Peyer's patch (tissue), 4 donors: ENCODE measurements at places on chromosomes 3 and 15. TPM values are rescaled to one million over a fixed set of nuclear protein-coding genes. Genes with fewer than 3 reads are reported as not detected.

The DAZL gene
- total RNA-seq: not detected

The CADM2 gene
- 22.3 TPM for total RNA-seq

The C3orf85 gene
- 174 TPM for total RNA-seq

The ERICH6 gene
- not detected for total RNA-seq

DNA sequence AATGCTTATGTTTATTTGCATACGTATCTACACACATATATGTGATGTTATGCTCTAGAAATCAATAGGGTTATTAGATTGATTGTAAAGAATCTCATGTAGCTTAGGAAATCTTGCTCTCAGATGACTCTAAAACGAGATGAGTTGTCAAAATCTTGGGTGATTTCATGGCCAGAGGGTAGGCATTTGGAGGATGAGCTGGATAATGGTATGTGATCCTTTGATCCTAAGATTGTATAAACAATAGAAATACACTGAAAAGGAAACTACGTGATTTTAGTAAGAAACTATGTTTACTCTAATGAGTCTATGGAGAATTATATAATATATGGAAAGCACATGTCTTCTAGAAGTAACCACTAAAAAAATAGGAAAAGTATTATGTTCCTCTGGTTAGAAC is 676.6 kb downstream of the NSUN3 start:
- DNase-seq: no peak

The ANKUB1 gene
- not detected for total RNA-seq

- DNase-seq: no peak
These were observed 271.8 kb upstream of the TPM1 start for GRCh38 chr15:62770752-62771151.

DNA sequence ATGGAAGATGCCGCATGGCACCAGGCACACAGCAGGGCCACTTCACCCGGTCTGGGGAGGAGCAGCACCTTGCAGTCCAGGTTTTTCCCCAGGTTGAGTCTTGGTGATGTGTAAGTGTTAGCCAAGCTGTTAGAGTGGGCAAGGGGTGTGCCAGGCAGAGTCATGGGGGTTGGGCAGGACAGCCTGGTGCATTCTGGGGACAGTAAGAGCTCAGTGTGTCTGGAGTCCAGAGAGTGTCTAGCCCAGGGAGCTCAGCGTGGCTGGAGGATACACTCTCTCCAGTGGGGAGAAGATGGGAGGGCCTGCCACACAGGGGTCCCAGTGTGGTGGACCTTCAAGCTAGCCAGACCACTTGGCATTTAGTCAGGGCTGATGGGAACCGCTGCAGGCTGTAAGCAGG is 87.4 kb downstream of the AAGAB start:
- no peak for DNase-seq

- no peak for DNase-seq
These were observed 463.5 kb upstream of the TGFBR2 start for GRCh38 chr3:30142946-30143345.

The CDHR4 gene
- total RNA-seq: not detected

The AADACL2 gene
- 0.66 TPM for total RNA-seq

DNA sequence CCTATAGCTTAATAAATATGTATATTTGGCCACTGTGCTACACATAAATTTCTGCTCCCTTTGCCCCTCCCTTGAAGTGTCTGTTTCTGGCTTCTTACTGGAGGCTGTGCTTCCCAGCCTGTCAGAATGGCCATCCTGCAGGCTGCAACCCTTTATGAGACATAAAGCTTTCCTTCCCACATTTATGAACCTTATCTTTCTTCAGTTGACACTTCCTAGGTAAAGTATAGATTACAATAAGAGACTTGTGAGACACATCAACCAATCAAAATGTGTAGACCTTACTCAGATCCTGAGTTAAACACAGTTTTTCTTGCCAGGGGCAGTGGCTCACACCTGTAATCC is 29.5 kb downstream of the SCN11A start:
- no peak for DNase-seq

DNA sequence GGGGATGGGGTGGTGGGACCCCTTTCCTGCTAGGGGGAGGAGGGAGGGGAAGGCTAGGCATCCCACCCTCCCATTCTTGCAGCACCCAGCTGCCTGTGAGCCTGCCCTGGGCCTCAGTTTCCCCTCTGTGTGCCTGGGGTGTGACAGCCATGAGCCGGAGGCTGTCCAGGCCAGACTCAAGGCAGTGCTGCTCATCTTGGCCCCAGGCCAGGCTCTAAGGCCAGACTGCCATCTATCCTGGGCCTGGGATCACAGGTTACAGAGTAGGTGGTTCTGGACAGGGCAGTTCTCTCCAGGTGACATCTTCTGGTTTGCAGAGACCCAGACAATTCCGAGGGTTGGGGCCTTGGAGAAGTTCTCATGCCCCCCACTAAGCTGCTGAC is 3.3 kb upstream of the VILL start:
- DNase-seq: peak; percentile 63

The FAM81A gene
- not detected for total RNA-seq
